Activated CD8-positive, alpha-beta memory T cell treated with anti-CD3 and anti-CD28 coated beads for 1 hour (primary cell): ENCODE measurements at places on chromosomes 4 and X.

- no peak for DNase-seq
These were observed 62.1 kb downstream of the GALNTL6 start for GRCh38 chr4:171875291-171875690.

DNA sequence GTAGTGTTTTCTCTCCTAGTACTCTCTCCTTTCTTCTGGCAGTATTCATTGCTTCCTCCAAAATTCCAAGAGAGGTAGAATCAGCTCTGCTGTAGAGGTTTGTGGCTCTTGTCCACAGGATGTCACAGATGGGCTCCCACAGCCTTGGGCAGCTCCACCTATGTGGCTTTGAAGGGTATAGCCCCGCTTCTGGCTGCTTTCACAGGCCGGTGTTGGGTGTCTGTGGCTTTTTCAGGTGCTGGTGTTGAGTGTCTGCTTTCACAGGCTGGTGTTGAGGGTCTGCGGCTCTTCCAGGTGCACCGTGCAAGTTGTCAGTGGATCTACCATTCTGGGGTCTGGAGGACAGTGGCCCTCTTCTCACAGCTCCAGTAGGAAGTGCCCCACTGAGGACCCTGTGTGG lies 7.9 kb upstream of the AADAT start:
- DNase-seq: no peak

GRCh38 chrX:111498538-111499103 lies 12.8 kb upstream of the SERTM2 start:
- no peak for DNase-seq

DNA sequence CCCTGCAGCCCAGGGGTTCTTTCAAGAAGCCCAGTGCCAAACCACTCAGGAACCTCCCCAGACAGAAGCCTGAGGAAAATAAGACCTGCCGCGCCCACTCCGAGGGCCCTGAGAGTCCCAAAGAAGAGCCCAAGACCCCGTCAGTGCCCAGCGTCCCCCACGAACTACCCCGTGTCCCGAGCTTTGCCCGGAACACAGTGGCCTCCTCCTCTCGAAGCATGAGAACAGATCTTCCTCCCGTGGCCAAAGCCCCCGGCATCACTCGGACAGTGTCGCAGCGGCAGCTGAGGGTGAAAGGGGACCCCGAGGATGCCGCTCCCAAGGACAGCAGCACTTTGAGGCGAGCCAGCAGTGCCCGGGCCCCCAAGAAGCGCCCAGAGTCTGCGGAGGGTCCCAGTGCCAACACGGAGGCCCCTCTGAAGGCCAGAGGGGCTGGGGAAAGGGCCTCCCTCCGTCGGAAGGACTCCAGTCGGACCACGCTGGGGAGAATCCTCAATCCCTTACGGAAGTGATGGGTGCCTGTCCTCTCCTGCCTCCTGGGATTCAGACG lies 40.2 kb downstream of the FHDC1 start:
- DNase-seq: no peak

- DNase-seq: no peak
These were observed 128.0 kb downstream of the TMA16 start for GRCh38 chr4:163622379-163623035.

- DNase-seq: no peak
These were observed 908.1 kb downstream of the CCSER1 start for GRCh38 chr4:91035276-91035675.

GRCh38 chr4:5719350-5720055 lies 8.5 kb downstream of the EVC start:
- DNase-seq: no peak

DNA sequence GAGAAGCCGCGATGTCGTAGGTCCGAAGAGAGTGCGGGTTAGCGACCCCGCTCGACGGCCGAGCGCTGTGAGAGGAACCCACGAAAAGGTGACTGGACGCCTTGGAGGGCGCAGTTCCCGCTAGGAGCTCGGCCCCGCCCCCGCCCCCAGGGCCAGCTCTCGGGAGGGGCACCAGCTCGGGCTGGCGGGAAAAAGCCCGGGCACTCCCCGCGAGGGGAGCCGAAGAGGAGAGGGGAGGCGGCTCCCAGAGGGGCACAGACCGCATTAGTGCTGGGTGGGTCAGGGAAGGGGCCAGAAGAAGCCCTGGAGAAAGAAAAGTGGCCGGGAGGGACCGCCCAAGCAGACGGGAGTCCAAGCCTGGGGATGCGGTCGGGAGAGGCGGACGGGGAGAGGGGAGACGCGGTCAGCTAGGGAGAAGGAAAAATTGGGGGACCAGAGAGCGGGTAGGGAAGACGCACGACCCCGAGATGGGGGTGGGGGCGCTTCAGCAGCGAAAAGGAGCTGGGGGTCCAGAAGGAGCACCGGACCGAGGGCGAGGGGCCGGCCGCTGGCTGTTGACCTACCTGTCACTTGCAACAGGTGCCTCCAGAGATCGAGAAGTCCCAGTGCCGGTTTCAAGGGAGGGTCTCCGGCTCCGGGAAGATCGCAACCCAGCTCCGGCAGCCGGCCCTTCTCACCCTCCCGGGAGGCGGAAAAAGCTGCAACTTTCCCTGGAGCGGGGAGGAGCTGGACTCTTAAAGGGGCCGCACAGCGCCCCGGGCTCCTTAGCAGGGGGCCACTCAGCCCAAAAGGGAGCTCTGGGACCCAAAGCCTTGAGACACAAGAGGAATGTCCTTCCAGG lies at the start of gene SYTL4:
SYTL4 (minus strand) TSS at position 681 of the 841 bp plus-strand sequence. CDS start 30,084 bp downstream, outside the sequence.
- DNase-seq: no peak

GRCh38 chr4:40489961-40490360 lies 139.7 kb downstream of the RBM47 start:
- no peak for DNase-seq

- no peak for DNase-seq
These were observed 30.4 kb downstream of the LAMTOR3 start for GRCh38 chr4:99863804-99864203.

GRCh38 chr4:122053186-122053585 lies 98.9 kb upstream of the BLTP1 start:
- no peak for DNase-seq

DNA sequence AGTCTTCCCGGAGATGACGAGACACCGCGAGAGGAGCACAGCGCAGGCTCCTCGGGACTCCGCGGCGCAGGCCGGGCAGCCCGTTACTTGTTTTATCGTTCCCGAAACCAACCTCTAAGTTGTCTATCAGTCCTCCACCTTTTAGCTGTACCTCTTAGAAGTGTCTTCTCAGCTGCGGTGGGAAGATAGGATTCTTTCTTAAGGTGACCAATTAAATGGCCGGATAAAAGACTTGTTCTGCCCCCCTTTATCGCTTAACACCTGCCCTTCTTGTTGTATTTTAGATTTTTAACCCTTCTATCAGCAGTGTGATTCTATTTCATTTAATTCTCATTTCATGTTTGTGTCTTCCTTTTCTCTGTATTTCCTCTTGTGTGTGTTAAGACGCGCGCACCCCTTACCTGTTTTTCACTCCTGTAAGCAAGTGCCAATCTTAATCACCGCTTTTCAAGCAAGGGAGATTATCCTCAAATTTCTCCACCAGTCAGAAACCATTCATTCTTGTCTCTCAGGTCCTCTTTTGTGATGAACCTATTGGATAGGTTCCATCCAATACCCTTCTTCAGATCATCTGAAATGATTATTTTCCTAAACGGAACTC lies at the start of gene SLC9B2:
SLC9B2 (minus strand) TSS at position 15 of the 601 bp plus-strand sequence. CDS start 9,211 bp downstream, outside the sequence.
- DNase-seq: no peak

- no peak for DNase-seq
These were observed 26.9 kb upstream of the HPSE start for GRCh38 chr4:83361416-83362103.

DNA sequence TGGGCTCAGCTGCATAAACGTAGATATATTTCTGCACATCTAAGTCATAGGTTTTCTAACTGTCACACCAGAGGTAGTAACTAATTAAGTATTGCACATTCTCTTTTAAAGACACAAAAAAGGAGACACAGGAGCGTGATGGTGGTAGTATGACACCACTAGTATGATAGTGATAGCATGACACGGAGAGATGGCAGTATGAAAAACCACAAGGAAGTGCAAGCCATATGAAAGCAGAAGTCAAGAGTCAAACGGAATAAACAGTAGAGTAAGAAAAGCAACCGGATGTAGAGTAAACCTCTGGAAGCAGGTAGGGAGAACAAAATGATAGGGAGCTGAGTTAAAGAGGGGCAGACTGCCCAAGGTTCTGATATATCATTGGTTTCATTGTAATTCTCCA lies 382.2 kb upstream of the INTU start:
- no peak for DNase-seq

DNA sequence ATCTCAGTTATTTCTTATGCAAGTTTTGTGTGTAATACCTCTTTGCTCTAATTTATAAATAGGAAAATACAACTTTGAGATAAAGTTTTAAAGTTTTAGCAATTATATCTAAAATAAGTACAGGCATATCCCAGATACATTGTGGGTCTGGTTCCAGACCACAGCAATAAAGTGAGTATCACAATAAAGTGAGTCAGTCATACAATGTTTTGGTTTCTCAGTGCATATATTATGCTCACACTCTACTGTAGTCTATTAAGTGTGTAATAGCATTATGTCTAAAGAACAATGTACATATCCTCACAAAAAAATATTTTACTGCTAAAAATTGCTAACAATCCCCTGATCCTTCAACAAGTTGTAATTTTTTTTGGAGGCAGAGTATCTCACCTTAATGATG lies 49.2 kb downstream of the ANAPC10 start:
- DNase-seq: no peak

DNA sequence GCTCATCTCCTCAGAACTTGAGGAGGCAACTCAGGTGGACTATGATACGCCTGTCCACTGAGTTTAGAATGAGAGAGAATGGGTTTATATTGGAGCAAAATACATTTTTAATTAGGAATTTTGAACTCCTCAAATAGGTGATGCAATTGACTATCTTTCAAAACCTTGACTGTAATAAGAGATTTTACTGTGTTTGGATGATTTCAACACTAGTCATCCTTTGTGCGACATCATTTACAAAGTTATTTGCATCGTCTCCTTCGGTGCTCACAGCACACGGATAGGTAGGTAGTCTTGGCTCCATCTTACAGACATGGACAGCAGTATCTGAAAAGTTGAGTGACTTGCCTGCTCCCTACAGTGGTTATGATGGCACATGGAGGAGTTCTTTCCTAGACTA lies 67.0 kb downstream of the AASDH start:
- no peak for DNase-seq

DNA sequence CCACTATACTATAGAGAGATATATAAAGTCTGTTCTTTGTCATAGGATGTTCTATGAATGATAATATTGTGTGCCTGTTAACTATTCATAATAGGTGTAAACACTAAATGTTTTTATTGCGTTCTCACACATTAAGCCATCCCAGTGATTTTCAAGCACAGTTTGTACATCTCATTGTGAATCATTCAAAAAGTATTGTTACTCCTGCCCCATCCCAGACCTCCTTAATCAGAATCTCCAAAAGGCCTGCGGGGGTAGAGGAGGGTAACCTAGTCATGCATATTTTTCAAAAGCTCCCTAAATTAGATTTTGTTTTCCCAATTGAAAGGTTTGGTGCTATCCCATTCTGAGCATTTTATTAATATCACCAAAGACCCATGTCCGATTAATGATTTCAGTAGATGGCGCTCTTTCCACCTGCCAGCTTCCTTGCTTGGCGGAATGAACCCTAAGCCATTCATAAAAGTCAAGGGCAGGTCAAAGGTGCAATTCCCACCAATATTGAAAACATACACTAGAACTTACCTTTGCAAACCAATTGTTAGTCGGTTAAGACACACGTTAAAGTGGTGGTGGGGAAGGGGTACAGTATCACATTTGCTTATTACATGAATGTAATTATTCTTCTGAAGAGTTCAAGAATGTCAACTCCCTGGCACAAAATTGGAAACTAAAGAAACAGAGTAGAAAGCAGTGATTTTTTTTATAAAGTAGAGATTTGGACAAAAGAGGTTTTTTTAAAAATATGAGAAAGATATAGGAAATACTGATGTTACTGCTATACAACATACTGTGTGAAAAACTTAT lies 5.8 kb upstream of the TET2 start:
- DNase-seq: peak; percentile 4

DNA sequence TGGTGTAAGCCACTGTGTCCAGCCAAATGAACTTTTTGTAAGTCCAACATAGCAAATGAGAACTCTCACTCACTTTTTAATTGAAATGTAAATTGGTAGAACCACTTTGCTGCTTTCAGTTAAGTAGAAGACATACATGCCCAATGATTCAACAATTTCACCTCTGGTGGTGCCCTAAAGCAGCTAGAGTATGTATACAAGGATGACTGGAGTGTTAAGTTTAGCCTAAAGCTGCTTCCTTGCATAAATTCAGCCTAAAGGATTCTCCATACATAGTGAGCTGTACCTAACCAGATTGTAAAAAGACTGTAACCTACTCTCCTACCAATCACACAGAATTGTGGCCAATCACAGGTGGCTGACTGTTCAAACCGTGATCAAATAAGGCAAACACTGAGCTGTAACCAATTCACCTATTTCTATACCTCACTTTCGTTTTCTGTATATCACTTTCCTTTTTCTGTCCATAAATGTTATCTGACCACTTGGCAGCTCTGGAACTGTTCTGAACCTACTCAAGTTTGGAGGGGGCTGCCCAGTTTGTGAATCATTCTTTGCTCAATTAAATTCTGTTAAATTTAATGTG lies 39.9 kb downstream of the PDS5A start:
- DNase-seq: no peak

GRCh38 chr4:124526769-124527168 lies 185.8 kb downstream of the ANKRD50 start:
- DNase-seq: no peak

- DNase-seq: no peak
These were observed 35.6 kb downstream of the DAPP1 start for GRCh38 chr4:99852199-99852749.

DNA sequence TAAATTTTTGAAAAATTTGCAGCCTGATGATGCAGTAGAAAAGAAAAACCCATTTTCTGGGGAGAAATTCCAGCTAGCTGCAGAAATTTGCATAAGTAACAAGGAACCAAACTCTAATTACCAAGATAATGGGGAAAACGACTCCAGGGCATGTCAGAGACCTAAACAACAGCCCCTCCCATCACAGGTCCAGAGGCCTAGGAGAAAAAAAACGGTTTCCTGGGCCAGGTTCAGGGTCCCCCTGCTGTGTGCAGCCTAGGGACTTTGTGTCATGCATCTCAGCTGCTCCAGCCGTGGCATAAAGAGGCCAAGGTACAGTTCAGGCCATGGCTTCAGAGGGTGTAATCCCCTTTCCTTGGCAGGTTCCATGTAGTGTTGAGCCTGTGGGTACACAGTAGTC lies 733.7 kb upstream of the CT83 start:
- no peak for DNase-seq

DNA sequence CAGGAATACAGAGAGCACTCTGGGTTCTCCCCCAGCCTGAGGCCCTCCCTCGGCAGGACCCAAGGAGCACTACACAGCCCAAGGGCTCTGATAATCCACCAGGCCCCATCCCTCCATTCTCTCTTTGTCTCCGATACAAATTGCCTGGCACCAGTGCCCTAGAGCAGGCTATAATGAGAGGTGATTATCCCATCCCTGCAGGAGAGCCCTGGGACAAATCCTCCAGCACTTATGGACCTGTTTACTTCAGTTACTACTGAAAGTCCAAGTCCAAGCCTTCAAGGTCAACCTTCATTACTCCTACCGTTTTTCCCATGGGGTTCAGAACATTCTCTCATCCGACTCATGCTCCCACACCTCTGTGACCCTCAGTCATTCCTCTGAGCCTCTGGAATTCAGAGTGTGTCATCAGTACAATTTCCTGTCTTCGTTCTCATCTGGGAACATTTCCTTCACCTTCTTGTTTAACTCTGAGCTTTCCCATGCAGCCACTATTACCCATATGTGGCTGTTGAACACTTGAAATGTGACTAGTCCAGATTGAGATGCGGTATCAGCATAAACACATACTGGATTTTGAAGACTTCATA lies 299.0 kb downstream of the RAPGEF2 start:
- no peak for DNase-seq

GRCh38 chrX:87392369-87392768 lies 125.2 kb upstream of the KLHL4 start:
- no peak for DNase-seq
